ENCODE measurements at places on chromosomes 2 and 18.

GRCh38 chr2:64586054-64586453 lies 61.9 kb downstream of the AFTPH start:
- DNase-seq = no peak

- no peak for DNase-seq
Observed at GRCh38 chr2:152441961-152442360, 107.0 kb downstream of the FMNL2 start.

DNA sequence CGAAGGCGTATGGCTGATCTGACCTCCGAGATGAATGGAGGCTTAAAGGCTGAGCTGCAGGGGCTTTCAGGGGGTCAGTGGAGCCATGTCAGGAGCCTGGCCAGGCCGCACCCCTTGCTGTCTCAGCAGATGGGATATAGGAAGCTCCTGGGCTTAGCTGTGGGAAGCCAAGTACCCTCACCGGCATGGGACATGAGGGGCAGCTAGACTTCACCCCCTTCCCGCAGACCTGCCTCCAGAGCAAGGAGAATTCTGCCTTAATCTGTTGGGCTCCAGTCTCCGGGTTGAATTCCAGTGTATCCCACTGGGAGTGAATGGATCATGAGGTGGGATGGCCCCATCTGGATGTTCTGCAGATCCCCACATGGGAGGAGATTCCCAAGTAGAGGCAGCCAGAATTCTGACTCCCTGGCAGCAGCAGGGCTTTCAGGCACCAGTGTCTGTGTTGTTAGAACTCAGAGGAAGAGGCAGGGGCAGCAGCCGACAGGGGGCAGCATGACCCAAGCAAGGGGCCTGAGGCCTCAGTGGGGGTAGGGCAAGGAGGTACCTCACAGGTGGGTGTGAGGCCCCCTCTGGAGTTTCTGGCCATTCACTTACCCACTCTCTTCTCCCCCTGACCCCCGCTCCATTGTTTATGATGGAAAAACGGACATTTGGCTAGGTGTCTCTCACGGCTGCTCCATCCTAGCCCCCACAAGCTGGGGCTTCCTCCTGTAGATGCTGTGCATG lies 19.1 kb downstream of the CAPG start:
- peak; percentile 43 for DNase-seq

- DNase-seq = no peak
Observed at GRCh38 chr2:205741256-205741978, 59.1 kb downstream of the NRP2 start.

GRCh38 chr18:41744421-41745030 lies 210.5 kb upstream of the PIK3C3 start:
- DNase-seq = no peak

GRCh38 chr2:178891265-178891958 lies 84.2 kb upstream of the TTN start:
- peak; percentile 65 for DNase-seq

GRCh38 chr2:111898703-111899514 lies 502 bp downstream of the MERTK start:
- DNase-seq = no peak

DNA sequence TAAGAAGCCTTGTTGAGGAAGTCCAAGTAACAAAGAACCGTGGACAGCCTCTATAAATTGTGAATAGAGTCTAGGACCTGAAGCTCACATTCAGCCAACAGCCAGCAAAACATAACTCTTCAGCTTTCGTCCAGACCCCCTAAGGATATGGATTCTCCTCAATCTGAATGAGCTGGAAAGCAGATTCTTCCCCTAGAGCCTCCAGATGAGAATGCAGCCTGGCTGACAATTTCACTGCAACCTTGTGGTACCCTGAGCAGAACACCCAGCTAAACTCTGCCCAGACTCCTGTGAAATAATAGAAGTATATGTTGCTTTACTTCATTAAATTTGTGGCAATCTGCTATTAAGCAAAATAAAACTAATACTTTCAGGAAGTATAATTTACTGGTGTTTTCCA lies 483.5 kb upstream of the SLC8A1 start:
- DNase-seq = no peak

GRCh38 chr2:120132190-120132589 lies 91.0 kb downstream of the TMEM185B start:
- no peak for DNase-seq

GRCh38 chr2:190283783-190284182 lies 35.8 kb downstream of the HIBCH start:
- DNase-seq = no peak

DNA sequence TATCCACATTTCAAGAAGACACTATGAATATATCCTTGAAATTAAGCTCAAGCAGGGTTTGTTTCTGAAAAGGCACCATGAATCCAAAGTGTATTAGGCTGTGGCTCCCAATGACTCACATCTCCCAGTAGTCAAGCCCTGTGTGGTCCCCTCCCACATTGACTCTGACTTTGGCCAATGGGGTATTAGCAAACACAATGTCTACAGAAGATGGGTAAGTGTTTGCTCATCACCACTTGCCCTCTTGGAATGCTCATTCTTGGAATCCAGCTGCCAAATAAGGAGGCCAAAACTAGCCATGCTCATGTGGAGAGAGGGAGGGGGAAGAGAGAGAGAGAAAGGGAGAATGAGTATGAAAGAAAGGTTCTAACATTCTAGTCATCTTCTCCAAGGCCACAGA lies 490.0 kb downstream of the TXNL1 start:
- DNase-seq = no peak

DNA sequence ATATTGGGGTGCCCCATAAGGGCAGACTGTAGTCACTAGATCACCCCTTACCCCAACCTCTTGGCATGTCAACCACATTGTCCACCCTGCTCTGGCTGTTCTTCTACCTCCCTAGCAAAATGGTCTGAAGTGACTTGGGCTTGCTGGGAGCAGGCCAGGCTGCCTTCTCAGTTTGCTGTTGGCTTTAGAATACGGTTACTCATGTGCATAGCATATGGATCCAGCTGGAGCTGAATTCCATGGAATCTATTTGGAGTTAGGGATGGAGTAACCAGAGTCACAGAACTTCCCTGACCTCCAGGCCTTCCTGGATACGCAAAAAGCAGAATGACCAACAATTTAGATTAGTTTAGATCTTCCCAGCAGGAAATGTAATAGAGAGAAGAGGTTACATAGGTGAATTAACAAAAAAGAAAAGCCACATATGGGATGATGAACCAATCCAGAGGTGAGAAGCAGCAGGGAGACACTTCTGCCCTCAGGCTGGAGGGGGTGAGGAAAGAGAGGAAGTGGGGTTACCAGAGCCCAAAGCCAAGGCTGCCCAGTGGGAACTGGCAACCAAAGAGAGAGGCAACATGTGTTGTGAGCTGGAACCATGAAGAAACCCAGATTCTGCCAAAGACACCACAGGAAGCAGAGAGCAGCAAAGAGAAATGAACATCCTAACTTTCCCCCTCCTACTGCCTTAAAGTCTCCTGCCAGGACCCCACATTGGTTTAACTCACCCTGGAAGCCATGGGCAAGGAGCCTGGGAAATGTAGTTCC lies 26.1 kb downstream of the PKDCC start:
- DNase-seq = no peak

DNA sequence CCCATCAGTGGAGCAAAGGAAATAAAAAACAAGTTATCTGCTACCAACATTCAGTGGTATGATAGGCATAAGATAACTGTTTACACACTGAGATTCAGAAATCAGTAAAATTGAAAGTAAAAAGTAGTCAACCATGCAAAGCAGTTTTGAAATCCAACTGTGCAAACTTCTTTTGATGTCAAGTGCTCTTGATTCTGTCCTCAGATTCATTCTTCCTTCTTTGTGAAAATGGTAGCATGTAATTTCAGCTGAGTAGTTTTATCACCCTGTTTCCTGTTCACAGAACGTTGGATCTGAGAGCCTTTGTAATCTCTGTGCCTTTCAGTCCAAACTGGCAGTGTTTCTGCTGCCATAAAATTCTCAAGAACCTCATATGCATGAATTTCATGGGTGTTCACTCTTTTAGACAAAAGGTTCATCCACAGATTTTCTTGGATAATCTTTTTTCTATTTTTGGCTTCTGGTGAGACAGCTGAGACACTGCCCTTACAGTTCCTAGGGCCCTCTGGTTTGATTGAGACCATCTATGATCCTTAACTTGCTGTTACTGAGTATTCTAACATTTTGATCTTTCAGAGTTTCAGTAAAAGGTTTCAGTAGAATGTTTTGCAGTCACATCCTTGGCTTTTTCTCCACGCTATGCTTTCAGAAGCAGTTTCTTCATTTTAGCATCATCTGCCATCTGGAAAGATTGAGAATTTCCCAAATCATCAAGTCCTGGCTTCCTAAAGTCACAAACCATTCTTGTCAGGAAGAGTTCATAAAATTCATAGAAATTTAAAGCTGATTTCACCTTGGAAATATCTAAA lies 272.3 kb upstream of the EPHA4 start:
- no peak for DNase-seq

DNA sequence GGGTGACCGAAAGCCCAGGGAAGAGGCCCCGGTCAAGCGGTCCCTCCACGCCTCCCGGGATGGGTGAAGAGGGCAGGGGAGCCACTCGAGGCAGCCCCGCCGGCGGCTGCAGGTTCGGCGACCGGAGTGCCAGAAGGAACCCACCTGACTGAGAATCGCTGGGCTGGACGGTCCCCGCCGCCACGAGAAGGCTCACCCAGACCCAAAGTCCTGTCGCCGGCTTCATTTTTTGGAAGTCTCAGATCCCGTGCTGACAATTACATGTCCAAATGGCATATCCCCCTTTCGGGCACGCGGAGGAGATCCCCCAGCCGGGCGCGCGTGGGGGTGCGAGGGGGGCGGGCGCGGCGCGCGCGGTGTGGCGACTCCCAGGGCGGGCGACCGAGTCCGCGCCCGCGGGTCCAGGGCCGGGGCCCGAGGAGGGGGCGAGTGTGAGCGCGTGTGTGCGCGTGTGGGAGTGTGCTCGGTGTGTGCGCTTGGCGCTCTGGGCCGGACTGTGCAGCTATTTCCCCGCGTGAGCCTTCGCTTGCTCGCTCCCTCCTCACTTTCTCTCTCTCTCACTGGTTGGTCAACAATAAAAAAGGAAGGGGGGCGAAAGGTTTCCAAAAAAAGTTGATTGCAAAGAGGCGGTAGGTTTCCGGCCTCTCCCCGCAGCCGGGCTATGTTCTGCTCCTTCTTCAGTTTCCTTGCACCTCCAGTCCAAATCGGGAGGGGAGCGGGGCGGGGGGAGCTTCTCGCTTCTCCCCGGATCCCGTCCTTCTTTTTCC lies at the start of gene ERBB4:
Gene ERBB4 (minus strand): TSS at position 498 of the 767 bp plus-strand sequence. CDS start 272 bp downstream, at position 226.
- DNase-seq = no peak

DNA sequence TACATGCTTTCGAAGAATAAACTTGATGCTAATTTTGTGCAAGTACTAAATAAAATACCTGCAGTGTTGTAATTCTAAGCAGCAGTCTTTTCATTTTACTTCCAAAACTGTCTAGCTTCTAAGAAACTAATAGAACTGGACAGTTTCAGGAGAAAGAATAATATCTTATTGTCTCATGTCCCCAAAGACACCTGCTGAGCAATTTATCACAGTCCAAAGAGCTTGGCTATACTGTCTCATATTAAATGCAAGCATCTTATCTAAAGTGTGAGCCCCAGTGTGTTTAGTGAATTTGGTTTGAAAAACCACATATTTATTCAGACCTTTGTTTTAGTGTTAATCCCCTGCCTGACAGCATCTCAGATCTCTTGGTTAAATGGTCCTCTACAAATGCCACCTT lies 374.3 kb downstream of the TMX3 start:
- DNase-seq = no peak

GRCh38 chr2:241613017-241613780 lies 23.8 kb downstream of the THAP4 start:
- no peak for DNase-seq

DNA sequence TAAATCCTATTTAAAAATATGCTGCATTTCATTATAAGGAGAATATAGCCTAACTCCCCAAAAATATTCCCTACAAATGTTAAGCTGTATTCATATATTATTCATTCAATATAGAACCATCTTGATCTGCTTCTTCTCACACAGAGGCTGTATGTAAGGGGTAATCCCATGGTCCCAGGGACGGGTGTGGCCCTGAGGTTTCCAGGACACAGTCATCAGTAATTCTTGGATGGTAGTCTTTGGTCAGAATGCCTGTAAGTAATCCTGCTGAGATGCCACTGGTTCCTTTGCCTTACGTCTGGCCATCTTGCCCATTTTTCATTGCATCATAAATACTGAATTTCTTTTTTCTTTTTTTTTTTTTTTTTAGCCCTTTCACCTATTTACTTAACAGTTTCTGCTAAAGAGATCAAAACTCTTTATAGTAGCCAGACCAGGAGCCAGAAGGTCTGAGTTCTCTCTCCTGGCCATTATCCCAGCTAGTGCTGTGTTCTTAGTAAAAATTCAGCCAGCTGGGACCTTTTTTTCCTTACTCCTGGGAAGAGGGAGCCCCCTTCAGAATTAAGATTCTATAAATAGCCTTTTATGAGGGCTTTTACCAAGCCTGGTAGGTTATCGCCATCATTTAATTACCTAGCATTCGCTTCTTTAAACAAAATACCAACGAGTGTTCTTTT lies 134.9 kb downstream of the SOX11 start:
- DNase-seq = no peak

DNA sequence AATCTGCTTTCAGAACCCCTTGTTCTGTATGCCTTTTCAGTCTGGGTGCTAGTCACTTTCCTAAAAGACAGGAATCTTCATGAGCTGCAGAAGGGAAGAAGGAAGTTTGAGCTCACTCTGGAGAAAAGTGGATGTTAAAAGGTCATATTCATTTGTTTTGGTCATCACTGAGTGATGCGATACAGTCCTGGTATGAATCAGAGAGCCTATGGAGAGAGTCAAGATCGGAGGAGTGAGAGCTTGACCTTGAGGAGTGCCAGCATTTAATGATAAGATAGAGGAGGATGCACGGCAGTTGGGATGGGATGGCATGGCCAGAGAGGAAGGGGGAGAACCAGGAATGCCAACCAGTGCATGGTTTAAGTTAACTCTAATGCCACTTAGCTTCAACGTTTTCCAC lies 19.6 kb downstream of the USP39 start:
- no peak for DNase-seq

DNA sequence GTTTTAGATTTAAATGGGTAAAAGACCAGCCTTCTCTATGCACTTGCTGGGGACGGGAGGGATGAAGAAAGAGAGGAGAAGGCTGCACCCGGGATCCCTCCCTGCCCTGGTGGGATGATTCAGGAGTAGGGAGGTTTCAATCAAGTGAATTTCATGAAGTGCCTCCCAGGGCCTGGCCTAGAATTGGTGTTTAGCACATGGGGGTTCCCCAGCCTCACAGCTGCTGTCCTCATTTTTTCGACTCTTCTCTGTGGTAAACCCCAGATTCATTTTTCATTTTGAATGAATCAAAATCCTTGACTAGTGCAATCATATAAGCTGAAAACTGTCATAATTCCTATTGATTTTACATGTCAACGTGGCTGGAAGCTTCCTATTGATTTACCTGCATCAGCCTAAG lies 81.1 kb downstream of the LPIN1 start:
- DNase-seq = no peak

DNA sequence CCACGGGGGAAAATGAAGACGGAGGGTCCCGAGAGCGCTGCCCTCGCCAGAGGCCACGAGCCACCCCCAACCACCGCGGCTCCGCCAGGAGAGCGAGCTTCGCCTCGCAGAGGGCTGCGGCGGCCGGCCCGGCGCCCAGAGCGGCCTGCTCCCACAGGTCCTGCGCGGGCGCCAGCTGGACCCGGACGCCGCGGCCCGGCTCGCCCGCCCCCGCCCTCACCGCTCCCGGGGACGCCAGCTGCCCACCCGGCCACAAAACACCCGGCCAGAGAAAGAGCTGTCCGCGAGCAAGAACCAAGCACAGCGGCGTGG lies 709 bp downstream of the PTPN2 start:
- DNase-seq = no peak

GRCh38 chr2:150591496-150592285 lies 104.2 kb upstream of the RND3 start:
- no peak for DNase-seq

GRCh38 chr18:39795350-39795749 lies 2159.7 kb upstream of the PIK3C3 start:
- DNase-seq = no peak
